ENCODE measurements at places on chromosomes 12 and 14. TPM values are rescaled to one million over a fixed set of nuclear protein-coding genes. Genes with fewer than 3 reads are reported as not detected.

Gene TAS2R14
- total RNA-seq: 0.44 TPM

Gene CLEC4E
- total RNA-seq: 0.66 TPM

Gene TCL1B
- total RNA-seq: not detected

Gene RHOJ
- total RNA-seq: not detected

Gene KRT71
- not detected for total RNA-seq

Gene RPS6KA5
- total RNA-seq: 6.6 TPM

Gene PRR4
- 2.7 TPM for total RNA-seq

Gene MAGOHB
- total RNA-seq: 48.1 TPM

Gene TAS2R30
- total RNA-seq: not detected

Gene SLC2A14
- 0.78 TPM for total RNA-seq

Gene LMNTD1
- not detected for total RNA-seq

Gene VASH1
- total RNA-seq: 3.4 TPM

Gene AICDA
- 0.17 TPM for total RNA-seq

Gene SYCP3
- 0.13 TPM for total RNA-seq

Gene GTF2A1
- total RNA-seq: 10.9 TPM

Gene LPAR5
- total RNA-seq: 0.53 TPM

Measured in A549 treated with AZD2906 at 1 μM for 4 hours (cell line).